ENCODE measurements at places on chromosomes 2 and 18. TPM values are rescaled to one million over a fixed set of nuclear protein-coding genes. Genes with fewer than 3 reads are reported as not detected.

Gene ADCYAP1
- total RNA-seq: 0.27 TPM

Gene WNT10A
- 0.94 TPM for total RNA-seq

Gene SP5
- total RNA-seq: 2.4 TPM

Gene AMER3
- total RNA-seq: not detected

Gene CFAP65
- total RNA-seq: 0.18 TPM

Gene HNMT
- 37.8 TPM for total RNA-seq
